ENCODE measurements at places on chromosomes 5 and 9. TPM values are rescaled to one million over a fixed set of nuclear protein-coding genes. Genes with fewer than 3 reads are reported as not detected.

Gene HTR1A
- total RNA-seq: not detected

Gene NRG2
- total RNA-seq: 1.1 TPM

Gene CCDC152
- 3.3 TPM for total RNA-seq

Gene LHX3
- total RNA-seq: not detected

Gene GARIN3
- total RNA-seq: not detected

Gene FAM78A
- total RNA-seq: 0.59 TPM

Gene PCDHGC3
- 61.0 TPM for total RNA-seq

Gene CCL19
- total RNA-seq: not detected

Gene PCDHGA10
- total RNA-seq: 6.8 TPM

Measured in subcutaneous preadipocyte (primary cell).